Activated CD4-positive, alpha-beta T cell treated with anti-CD3 and anti-CD28 coated beads, Interleukin-2, amount 50 U/mL, for 1 hour (primary cell): ENCODE measurements at places on chromosomes 3 and 15.

GRCh38 chr3:24551626-24552025, 57.0 kb upstream of the THRB start:
- no peak for DNase-seq

DNA sequence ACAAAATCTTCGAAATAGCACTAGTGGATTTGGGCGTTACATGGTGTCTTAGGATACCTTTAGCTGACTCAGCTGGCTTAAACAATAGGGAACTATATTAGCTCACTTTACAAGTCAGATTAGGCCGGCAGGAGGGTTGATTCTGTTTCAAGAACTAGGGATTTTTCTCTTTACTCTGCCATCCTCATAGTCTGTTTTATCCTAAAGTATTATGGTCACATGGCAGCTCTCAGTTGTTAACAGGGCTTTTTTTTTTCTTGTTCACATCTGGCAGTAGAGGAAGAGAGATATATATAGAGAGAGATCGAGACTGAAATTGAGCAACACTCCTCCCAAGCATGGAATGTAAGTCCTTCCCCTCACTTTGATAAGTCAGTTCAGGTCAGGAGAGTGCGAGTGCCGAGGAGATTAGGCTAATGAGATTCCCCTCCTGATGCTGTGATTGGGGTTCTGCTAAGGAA, 32.9 kb downstream of the CHP1 start:
- DNase-seq: no peak

- DNase-seq: no peak
These were observed 5.9 kb downstream of the MEX3B start for GRCh38 chr15:82039871-82040270.

DNA sequence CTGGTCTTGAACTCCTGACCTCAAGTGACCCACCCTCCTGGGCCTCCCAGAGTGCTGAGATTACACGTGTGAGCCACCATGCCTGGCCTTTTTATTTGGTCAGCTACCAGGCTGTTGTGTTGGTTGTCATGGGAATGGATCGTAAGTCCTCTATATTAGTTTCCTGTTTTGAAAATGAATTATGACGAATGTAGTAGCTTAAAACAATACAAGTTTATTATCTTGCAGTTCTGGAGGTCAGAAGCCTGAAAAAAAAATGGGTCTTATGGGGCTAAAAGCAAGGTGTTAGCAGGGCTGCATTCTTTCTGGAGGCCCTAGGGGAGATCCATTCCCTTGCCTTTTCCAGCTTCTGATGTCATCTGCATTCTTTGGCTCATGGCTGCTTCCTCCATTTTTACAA, 25.1 kb upstream of the HERC1 start:
- DNase-seq: no peak

- DNase-seq: no peak
These were observed 34.7 kb downstream of the HMCES start for GRCh38 chr3:129313415-129313664.

DNA sequence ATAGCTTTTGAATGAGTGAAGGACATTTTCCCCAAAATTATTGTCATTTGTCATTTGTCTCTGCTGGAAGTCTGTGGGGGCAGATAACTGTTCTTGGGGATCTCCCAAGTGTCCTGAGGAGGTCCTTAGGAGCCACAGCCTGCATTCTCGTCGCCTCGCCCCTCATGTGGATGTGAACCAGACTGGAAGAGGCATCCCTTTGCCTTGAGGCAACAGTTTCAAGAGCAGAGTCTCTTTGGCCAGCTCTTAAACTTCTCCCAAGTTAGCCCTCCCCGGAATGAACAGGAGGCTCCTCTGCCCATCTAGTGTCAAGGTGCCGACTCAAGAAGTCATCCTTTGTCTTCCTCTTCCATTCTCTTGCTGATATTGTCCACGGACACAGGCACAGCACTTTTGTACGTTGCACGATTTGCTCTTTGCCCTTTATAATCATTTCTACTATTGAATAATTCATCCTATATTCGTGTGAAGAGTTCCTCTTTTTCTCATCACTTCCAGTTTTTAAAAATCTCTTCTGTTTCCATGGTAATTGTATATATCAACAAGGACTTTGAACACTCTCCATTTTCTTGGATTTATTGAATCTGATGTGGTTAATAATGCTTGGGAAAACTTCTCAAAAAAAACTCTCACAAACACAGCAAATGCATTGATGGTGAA, 40.8 kb upstream of the CD47 start:
- DNase-seq: no peak

GRCh38 chr15:52133510-52134220, 21.1 kb upstream of the BCL2L10 start:
- DNase-seq: no peak

GRCh38 chr3:128266453-128266852, 113.2 kb downstream of the EEFSEC start:
- DNase-seq: no peak

DNA sequence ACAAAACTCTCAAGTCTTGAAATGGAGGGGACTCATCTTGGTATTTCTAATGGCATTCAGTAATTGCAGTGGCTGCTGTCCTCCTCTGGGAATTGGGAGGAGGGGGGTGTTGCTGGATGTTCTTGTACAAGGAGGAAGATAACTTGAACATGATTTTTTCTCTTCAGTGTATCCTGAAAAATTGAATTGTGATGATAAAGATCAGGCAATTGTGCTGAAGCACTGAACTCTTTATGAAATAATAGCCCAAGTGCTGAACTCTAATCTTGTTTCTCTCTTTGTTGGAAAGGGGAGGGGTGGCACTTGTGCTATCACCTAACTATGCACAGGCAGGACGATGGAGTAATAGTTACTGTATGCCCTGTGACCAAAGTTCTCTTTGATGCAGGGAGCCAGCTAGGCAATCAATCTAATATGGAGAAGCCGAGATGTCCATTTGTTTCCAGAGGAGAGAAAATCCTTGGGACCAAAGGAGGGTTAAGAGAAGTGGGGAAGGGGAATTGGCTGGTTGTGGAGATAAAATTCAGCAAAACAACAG, 68.1 kb upstream of the ATP2C1 start:
- no peak for DNase-seq

GRCh38 chr15:52717924-52718323, 38.7 kb upstream of the ATOSA start:
- no peak for DNase-seq

DNA sequence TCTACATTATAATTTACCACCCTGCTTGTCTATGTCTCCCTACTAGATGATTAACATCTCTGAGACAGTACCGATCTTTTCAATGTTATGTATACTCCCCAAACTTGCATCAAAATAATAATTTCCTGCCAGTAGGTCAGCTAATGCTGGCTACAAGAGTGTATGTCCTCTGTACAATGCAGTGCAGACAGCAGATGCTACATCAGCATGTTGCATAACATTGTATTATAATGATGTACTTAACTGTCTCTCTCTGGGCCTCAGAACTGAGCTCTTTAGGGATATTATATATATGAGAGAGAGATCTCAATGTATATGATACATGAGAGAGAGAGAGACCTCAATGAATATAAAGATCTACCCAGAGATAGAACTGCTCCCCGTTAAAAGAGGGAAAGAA, 456.6 kb downstream of the SHQ1 start:
- DNase-seq: no peak

DNA sequence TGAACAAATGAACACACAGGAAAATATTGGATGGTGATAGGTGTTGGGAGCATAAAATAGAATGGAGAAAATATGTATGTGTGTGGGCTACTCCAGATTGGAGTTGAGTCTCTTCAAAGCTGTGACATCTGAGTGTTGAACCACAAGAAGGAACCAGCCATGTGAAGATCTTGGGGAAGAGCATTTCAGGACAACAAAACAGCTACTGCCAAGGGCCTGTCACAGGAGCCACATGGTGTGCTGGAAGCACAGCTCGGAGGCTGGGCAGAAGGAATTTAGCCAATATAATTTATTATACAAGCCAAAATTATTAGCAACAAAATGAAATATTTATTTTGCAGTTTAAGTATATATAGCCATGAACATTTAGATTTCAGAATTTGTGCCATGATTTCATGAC, 108.3 kb upstream of the FGF7 start:
- DNase-seq: no peak

DNA sequence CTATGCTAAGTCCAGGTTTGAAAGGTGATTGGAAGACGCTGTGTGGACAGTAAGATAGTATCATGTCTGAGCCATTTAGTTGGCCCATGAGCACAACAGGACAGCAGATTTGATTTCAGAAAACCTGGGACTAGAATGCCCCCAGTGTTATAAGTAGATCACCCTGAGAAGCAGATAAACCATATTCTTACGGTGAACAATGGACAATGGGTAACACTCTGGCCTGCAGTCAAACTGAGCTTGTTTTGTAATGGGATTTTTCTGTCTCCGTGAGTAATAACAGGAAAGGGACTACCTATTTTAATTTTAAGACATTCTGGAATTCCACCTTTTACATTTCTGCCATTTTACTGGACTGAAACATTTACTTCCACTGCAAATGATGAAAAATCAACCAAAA, 71.5 kb downstream of the LDHAL6B start:
- no peak for DNase-seq

GRCh38 chr15:51162865-51163762, 68.4 kb upstream of the TNFAIP8L3 start:
- peak; percentile 41 for DNase-seq
